ENCODE measurements at places on chromosomes 7 and 10.
A peak's percentile ranks its signal among the peaks of the same experiment; 100 is the strongest.

DNA sequence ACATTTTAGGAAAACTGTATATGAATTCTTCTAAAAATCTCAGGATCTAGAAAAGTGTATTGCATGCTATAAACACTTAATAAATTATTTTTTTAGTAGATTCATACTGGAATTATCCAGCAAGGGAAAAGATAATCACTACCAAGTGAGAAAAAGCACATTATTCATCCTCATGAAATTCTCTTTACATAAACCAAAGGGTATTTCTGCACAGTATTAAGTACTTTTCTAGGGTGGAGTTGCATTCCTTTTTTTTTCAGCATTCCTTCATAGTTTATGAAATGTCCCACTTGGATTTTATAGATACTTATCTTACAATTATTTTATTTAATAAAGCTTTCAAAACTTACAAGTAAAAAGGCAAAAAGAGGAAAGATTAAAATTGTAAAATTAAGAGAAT lies 403.3 kb downstream of the HGF start:
- no peak for DNase-seq

- DNase-seq: no peak
Measured at GRCh38 chr10:90389876-90390275, 468.0 kb downstream of the HTR7 start.

DNA sequence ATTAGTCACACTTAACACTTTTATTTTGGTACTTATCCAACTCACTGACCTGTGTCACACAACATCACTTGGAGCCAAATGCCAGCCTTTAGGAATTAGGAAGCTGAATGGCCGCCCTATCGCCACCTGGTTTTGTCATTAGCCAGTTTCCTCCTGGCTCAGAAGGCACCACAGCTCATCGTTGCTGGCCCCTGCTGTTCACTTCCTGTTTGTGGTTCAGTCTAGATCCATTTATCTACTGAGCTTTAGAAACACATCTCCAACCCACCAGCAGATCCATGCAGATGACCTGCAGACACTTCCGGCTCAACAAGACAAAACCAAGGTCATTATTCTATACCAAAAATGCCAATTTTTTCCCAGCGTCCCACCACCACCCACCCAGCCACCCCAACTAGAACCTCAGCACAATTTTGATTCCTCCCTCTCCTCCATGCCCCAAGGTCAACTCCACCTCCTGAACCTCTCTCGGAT lies 193.5 kb upstream of the NEBL start:
- DNase-seq: no peak

DNA sequence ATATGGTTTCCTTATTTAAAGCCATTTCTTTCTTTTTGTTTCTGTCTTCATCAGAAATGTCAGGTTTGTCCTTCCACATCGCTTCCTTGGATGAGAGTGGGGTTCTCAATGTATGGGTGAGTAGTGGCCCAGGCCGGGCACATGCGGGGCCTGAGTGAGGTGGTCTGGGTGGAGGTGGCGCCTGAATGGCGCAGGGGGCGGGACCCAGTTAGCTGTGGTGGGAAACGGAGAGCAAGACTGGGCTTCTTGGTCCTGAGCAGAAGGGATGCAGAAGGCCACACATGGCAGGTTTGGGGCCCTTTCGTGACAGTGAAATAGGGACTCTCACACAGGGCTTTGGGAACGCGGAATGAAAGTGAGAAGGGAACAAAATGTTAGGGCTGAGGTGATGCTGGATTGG lies 70.0 kb downstream of the DYNC2I1 start:
- no peak for DNase-seq

- DNase-seq: no peak
Measured at GRCh38 chr7:76074972-76075370, 27.1 kb downstream of the MDH2 start.

- DNase-seq: no peak
Measured at GRCh38 chr7:106417273-106417902, 132.6 kb upstream of the NAMPT start.

GRCh38 chr7:155170331-155170730 lies 100.2 kb downstream of the HTR5A start:
- DNase-seq: no peak

- no peak for DNase-seq
Measured at GRCh38 chr10:21689881-21690280, 155.8 kb downstream of the MLLT10 start.

DNA sequence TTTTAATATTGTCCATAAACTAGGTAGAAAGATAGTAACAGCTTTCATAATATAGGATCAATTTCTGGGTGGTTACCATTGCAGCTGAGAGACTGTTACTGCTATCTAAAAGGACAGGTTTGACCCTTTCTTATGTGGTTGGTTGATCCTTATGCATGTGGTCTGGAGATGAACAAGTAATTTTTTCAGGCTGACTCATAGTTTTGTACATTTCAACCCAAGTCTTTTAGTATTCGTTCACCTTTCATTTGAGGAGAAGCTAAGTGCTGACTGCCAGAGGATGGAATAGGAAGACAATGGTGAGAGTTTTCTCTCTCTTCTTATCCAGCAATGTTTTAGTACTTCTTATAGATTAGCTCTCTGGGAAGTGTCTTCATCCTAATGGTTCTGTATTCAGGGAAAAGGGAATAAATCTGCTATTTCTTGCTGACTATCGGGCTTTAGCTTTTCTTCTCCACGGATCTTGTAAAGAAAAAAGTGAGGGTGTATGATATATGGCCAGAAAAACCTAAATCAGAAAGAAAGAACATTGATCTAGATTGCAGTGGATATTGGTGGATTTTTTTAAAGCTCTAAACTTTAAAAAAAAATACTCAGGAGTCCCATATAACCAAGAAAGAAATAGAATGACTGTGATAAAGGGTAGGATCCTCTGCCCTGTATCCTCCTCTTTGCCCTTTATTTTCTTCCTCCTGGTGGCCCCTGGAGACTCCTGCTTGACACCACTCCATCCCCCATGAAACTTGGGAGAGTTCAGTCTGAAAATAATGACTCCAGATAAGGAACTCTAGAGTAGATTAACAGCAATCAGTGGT lies 88.0 kb downstream of the CPED1 start:
- DNase-seq: no peak

DNA sequence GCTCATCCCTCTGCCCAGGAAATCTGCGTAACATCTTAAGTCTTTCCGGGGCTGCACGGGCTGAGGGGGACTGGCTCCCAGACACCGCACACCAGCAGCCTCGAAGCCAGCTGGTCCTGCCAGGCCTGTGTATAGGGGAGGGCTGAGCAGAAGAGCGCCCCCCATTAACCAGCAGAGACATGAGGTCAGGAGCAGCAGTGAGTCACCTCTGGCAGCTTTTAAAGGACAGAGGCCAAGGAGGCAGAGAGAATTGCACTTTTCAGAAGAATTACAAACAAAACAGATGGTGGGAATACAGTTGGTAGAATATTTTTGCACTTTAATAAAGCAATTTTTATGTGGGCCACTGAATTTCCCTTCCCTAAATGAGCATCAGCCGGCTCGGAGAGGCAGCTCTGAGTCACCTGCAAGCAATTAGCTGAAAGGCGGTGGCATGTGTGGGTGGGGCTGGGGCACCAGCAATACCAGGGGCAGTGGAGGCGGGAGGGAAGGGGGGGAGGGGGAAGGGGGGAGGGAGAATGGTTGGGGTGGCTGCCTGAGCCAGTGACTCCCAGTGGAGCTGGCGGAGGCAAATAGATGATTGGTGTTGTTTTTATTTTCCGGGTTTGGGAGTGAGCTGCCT lies 39.1 kb downstream of the GOLGA7B start:
- DNase-seq: no peak

DNA sequence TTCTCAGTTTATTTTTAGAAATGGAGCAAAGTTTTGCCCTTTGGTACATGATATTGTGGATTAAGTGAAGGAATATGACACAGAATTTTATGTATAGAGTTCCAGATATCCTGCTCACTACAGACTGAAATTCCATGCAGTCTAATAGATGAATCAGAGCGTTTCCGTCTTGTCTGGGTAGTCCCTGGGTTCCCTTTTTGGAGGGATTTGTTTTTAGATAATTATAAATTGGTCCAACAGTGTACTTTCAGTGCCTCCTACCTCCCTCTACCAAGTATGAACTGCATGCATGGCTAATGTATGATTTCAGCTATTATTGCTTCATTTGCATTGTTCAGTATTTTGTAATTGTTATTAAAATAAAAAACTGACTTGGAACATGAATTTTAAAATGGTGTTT lies 74.4 kb downstream of the SEPTIN7 start:
- no peak for DNase-seq

DNA sequence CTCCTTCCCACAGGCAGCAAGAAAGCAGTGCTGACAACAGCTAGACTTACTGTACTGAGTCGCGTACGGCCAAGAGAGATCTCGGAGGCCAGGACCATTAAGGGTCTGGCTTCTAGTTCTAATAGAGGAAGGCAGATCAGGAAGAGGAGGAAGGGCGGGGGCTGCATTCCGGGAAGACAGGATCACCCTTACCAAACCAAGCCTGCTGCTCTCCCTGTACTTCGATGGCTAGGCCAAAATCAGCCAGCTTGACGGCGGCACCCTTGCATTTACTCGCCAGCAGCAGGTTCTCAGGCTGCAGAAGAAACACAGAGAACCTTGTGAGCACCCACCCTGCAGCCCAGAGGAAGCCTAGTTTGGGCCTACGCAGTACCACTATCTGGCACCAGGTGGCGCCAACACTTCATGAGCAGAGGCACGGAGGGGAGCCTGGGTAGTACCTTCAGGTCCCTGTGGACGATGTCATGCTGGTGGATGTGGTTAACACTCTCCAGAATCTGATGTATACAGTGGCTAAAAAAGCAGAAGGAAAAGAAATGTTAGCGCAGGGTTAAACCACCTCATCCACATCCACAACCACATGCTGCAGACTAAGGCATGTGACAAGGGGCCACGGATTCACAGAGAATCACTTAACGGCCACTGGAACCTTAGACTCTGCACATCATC lies 25.4 kb downstream of the CAMK2G start:
- peak; percentile 86 for DNase-seq

DNA sequence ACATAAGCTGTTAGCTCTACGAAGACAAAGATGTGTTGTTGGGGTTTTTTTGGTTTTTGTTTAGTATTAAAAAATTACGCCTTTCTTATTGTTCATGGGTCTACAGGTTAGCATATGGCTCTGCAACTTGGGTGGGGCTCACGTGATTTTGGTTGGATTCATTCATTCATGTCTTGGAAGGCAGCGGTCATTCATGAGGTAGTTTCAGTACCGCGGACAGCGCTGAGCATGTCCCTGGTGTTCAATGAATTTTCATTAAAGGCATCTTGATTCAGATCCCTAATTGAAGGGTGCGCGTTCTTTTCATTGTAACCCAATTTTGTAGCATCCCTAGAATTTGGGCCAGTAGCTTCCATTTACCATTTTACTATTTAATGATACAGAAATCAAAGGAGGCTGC lies 42.9 kb upstream of the TCERG1L start:
- DNase-seq: no peak

GRCh38 chr10:94174838-94175237 lies 181.1 kb downstream of the PLCE1 start:
- no peak for DNase-seq

DNA sequence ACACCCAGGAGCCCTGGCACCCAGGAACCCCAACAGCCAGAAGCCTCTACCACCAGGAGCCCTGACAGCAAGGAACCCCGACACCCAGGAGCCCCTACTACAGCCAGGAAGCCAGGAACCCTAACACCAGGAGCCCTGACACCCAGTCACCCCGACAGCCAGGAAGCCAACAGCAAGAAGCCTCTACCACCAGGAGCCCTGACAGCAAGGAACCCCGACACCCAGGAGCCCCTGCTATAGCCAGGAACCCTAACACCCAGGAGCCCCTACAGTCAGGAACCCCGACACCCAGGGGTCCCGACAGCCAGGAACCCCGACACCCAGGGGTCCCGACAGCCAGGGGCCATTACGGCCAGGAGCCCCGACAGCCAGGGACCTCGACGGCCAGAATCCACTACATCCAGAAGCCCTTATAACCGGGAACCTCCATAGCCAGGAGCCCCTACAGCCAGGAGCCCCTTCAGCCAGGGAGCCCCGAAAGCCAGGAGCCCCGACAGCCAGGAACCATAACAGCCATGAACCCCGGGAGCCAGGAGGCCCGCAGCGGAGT lies 440 bp upstream of the GLRX3 start:
- no peak for DNase-seq

- peak; percentile 28 for DNase-seq
Measured at GRCh38 chr10:119347181-119347974, 140.0 kb downstream of the GRK5 start.

DNA sequence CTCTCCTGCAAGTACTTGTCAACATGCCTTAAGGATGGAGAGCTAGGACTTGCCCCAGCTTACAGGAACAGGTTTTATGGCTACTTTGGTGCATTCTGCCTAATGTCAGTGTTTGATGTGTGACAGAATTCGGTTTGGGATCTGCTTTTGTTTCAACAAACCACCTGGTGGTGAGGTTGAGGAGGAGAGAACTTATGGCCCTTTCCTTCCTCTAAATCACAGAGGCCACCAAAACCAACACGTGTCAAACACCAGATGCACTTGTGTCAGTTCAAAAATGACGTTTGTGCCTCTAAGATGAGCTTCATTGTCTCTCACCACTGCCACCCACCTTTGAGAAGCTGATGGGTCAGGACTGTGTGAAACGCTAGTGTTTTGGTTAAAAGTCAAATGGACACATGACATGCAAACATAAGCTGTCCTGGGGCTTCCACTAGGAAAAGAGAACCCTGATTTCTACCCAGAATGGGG lies 83.9 kb downstream of the OSBPL3 start:
- no peak for DNase-seq

- DNase-seq: no peak
Measured at GRCh38 chr10:97838091-97838490, 11.6 kb upstream of the GOLGA7B start.

DNA sequence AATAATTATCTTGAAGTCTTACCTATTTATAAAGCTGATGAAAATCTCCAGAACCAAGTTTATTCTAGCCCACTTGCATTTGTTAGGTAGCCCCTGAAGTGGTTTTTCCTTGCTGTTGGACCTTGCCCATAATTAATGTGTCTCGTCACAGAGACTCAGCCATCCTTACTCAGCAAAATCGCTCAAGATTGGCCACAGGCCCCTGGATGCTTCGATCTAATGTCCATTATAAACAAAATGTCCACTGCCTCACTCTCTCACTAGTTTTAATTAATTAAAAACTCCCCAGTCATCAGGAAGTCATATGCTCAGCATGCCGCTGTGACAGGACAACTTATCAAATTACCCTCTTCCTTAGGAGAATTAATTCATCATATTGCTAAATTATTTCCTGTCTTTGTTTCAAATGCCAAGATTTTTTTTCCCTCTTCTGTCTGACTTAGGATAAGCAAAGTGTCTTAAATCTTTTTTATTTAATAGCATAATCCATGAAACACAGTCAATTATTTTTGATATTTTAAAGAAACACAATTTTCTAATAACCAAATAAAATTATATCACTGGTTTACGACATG lies 126.8 kb upstream of the PCLO start:
- no peak for DNase-seq

DNA sequence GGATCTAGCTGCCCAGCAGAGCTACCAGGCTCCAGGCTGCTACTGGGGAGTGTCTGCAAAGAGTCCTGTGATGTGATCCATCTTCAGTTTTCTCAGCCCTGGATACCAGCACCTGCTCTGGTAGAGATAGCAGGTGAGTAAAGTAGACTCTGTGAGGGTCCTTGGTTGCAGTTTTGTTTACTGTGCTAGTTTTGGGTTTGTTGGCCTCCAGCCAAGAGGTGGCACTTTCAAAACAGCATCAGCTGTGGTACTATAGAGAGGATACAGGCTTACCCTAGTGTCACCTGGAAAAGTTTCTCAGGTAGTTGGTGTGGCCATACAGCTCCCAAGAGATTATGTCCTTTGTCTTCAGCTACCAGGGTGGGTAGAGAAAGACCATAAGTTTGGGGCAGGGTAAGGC lies 56.3 kb downstream of the MTERF1 start:
- DNase-seq: no peak
